ENCODE measurements at places on chromosomes 7 and 10.
A peak's percentile ranks its signal among the peaks of the same experiment; 100 is the strongest.

DNA sequence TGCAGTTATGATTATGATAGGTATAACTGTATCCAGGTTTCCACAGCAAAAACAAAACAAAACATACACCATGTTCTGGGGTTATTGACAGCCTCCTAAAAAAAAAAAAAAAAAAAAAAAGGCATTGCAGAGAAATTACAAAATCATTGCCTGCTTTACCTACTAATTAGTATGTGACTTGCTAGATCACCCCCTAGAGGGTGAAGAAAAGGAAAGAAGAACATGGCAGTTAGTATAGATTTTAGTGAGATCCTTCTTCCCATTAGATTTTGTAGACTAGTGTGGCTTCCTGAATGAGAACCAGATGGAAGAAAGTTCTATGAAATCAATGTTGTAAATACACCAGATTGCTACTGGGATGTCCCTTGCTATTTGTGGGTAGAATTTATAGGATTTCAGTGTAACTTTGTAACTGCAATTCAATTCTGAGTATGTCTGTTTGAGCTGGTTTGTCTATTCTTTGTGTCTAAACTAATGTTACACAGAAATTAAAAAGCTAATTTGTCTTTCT is 24.0 kb upstream of the AGBL3 start:
- no peak for DNase-seq

- DNase-seq, result no peak
Observed at GRCh38 chr7:33733870-33734650, 171.3 kb upstream of the BMPER start.

- DNase-seq, result peak; percentile 27
Observed at GRCh38 chr7:42964849-42965805, 33.0 kb downstream of the MRPL32 start.

GRCh38 chr7:101436857-101437576 is 74.3 kb downstream of the COL26A1 start:
- DNase-seq, result no peak

DNA sequence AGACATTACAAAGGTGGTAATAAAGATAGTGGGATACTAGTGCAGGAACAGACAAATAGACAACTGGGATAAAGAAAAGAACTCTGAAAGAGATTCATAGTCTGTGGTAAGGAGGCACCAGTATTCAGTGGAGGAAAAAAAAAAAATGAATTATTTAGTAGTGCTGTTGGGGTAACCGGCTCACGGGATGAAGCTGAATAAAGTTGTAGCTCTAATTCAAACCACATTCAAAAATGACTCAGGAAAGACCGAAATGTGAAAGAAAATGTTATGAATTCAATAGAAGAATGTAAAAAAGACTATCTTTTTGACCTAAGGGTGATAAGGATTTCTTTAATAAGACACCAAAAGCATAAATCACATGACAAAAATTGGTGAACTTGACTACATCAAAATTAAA is 83.1 kb upstream of the HABP2 start:
- DNase-seq, result no peak

GRCh38 chr7:115292381-115292780 is 370.5 kb downstream of the MDFIC start:
- DNase-seq, result no peak

DNA sequence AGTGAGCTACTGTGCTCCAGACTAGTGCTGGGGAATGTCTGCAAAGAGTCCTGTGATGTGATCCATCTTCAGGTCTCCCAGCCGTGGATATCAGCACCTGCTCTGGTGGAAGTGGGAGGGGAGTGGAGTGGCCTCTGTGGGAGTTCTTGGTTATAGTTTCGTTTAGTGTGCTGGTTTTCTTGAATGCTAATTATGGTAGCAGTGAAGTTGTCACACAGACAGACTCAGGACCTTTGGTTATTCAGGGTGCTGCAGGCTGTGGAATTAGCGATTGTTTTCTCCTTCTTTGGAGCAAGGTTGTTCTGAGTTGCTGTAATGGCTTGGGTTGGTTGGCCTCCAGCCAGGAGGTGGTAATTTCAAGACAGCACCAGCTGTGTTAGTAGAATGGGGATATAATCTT is 132.7 kb upstream of the HGF start:
- DNase-seq, result no peak

- DNase-seq, result peak; percentile 30
Observed at GRCh38 chr10:100518761-100519241, 860 bp downstream of the SEC31B start.

DNA sequence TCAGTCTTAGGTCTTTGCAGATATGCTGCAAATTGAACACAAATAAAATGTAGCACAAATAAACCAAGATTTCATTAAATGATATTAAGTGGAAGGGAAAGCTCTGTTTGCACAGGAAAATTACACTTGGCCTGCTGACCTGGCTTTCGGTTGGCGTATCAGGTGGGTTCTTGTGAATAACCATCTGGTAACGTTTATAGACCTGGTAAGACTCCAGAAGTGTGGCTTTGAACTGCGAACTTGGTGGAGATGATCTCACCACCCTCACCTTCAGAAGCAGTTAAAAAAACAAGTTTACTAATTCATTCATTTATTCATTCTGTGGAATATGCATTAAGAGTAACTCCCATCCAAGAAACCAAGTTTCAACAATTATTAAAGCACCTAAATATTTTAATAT is 28.1 kb downstream of the ATE1 start:
- DNase-seq, result no peak

Measured in inflammatory macrophage treated with lipopolysaccharide for 1 hour (primary cell).